RPMI7951 (cell line): ENCODE measurements at places on chromosomes 1 and 21. TPM values are rescaled to one million over a fixed set of nuclear protein-coding genes. Genes with fewer than 3 reads are reported as not detected.

BTG2 gene
- 0.60 and 0.78 TPM in 2 replicates for total RNA-seq

LHX8 gene
- total RNA-seq: 8.6 and 9.0 TPM in 2 replicates

CD1B gene
- not detected in 2 replicates for total RNA-seq

CELF3 gene
- total RNA-seq: not detected in 2 replicates

FMO5 gene
- total RNA-seq: 2.1 and 3.4 TPM in 2 replicates

CYP4B1 gene
- total RNA-seq: not detected in 2 replicates

SLC1A7 gene
- not detected in 2 replicates for total RNA-seq
